ENCODE measurements at places on chromosomes 2 and 18.

GRCh38 chr2:72963423-72964145 is 46.3 kb downstream of the EMX1 start:
- DNase-seq, result no peak

DNA sequence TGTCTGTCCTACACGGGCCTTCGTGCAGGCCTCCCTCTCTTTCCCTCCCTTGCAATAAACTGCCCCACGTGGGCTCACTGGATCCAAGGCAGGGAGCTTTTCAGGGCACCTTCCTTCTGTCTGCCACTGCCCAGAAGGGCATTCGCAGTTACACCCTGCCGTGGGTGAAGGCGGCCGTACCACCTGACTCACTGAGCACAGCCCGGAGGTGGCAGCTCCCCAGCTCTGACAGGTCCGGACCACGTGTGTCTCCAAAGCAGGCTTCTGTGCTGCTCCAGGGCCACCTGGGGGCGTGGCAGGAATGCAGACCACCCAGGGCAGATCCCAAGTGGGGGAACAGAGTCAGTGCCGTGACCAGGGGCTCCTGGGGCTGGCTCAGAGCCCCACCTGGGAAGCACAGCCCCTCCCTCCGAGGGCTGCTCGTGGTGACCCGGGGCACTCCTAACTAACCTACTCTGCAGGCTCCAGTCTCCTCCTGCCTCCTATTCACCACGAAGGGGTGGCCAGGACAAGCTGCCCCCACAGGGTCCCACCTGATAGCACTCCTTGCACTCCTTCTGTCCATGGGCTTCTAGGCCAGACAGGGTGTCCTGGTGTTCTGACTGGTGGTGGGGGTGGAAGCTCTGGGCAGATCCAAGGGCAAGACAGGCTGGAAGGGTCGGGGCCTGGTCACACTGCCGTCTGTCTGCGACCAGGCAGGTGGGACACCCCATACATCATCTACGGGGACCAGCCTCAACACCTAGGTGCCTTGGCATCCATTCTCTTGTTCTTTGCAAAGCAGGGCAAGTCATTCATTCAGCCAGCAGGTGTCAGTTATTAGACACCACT is 9.7 kb downstream of the SNED1 start:
- peak; percentile 65 for DNase-seq

- DNase-seq, result no peak
Measured at GRCh38 chr18:52439457-52439856, 99.5 kb downstream of the DCC start.

DNA sequence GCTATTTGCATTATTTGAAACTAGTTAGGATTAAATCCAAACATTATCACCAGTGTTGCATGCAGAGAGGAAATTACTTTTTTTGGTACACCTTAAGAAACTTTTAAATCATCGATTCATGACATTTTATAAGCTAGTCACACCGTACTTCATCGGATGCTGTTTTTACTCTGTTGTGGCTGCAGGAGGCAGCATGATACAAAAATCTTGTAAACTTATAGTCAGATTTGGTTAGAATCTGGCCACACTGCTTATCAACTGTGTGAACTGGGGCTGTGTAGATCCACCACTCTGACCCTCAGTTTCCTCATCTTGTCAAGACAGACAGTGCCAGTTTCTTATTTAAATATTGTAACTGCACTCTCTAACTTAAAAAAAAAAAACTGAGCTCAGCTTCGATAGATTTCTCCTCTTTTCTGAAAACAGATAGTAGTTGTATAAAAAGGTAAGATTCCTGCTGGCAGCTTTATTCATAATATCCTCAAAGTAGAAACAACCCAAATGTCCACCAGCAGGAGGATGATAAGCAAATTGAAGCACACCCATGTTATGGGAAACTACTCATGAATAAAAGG is 77.8 kb downstream of the RAPGEF4 start:
- no peak for DNase-seq

GRCh38 chr2:69964353-69964841 is 3.0 kb upstream of the ASPRV1 start:
- DNase-seq, result no peak

GRCh38 chr2:6739547-6739946 is 126.2 kb downstream of the CMPK2 start:
- DNase-seq, result no peak

DNA sequence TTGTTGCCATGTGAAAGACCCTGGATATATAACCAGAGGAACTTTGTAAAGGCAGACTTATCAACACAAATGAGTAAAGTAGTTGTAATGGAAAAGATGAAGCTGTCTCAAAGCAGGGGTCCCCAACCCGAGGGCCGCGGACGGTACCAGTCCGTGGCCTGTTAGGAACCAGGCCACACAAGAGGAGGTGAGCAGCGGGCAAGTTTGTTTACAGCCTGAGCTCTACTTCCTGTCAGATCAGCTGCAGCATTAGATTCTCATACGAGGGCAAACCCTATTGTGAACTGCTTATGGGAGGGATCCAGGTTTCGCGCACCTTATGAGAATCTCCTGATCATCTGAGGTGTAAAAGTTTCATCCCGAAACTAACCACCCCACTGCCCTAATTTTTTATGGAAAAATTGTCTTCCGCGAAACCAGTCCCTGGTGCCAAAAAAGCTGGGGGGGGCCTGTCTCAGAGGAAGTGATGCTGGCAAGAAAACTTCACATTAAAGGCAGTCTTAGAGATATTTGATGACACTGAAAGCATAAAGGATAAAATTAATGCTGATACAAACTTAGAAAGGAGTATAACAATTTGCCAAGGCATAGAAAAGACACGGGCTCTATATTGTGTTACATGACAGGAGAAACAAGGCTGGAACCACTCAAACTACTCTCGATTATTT is 57.5 kb upstream of the MSTN start:
- DNase-seq, result no peak

- no peak for DNase-seq
Measured at GRCh38 chr2:174036825-174037224, 71.7 kb upstream of the SP3 start.

GRCh38 chr2:237438080-237438940 is 24.3 kb upstream of the COL6A3 start:
- peak; percentile 52 for DNase-seq

DNA sequence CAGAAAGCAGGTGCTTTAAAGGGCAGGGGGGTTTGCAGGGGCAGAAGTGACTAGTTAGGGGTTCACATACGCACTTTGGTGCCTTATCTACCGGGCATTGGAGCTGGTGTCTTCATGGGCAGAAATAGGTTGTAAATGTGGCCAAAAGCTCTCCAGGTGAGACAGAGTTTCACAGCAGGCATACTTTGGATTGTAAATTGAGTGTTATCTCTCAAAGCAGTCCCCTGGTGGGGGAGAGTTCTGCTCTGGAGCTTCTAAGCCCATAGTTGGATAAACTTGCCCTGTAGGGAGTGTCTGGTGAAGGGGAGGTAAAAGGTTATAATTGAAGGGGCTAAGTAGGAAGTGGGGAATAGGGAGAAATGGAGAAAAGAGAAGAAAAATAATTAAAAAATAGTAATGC is 43.1 kb downstream of the COL4A3 start:
- DNase-seq, result no peak

DNA sequence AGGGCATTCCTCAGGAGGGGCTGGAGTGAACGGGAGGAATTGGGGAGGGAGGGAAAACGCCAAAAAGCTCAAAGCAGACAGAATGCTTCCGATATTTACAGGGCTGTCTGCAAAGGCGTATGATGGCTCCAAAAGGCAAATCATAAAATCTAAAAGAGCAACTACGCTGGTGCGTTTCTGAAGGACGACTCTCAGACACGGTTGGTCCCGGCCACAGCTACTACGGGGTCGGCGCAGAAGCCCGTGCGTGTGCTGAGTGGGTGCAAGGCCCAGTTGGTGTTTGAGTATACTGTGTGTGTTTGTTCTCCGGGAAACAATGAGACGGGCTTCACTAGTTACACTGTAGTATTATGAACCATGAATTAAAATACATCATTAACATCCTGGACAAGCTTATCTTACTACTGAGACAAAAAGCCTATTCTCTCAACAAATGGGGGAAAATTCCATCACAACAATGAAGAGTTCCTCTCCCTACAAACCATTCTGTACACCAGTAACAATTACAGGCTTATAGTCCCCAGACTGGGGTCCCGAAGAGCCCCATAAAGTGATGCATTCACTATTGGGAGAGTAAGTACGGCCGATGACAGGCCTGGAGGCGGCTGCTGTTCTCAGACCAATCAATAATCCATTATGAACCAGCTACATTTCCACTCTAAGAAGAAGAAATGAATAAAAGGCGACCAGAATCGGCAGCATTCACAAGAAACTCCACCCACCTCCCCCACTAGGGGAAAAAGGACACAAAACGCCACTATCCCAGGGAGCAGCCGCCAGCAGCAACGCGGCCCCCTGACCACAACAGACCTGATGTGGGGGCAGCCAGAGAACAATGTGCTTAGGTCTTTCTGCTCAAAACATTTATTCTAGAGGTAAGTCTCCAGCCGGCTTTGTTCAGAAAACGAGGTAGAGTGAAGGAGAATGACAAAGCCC is 43.4 kb downstream of the ZNF516 start:
- no peak for DNase-seq

GRCh38 chr2:62738981-62739936 is 33.7 kb downstream of the EHBP1 start:
- DNase-seq, result no peak

GRCh38 chr2:180959787-180960186 is 20.6 kb upstream of the UBE2E3 start:
- DNase-seq, result no peak

DNA sequence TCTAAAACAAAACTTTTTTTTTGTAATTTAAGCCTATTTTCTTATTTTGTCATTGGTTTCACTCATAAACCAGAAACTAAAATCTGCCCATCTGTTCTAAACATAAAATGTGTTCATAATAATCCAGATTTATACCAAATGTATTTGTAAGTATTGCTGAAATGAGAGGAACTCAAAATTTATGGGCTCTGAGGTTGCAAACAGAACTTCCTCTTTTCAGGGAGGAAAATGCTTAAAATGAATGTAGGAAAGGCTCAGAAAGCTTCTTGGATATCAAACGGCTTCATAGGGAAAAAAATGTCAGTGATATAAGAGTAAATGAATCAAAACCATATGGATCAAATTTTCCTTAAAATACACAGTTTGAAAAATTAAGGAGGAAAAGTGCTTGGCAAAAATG is 83.9 kb downstream of the PAX3 start:
- DNase-seq, result no peak

DNA sequence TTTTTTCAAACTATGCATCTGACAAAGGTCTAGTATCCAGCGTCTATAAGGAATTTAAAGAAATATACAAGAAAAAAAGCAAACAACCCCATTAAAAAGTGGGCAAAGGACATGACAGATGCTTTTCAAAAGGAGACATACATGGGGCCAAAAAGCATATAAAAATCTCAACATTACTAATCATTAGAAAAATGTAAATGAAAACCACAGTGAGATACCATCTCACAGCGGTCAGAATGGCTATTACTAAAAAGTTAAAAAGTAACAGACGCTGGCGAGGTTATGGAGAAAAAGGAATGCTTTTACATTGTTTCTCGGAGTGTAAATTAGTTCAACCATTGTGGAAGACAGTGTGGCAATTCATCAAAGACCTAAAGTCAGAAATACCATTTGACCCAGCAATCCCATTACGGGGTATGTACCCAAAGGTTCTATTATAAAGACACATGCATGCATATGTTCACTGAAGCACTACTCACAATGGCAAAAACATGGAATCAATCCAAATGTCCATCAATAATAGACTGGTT is 643.1 kb upstream of the LRRTM1 start:
- DNase-seq, result no peak

DNA sequence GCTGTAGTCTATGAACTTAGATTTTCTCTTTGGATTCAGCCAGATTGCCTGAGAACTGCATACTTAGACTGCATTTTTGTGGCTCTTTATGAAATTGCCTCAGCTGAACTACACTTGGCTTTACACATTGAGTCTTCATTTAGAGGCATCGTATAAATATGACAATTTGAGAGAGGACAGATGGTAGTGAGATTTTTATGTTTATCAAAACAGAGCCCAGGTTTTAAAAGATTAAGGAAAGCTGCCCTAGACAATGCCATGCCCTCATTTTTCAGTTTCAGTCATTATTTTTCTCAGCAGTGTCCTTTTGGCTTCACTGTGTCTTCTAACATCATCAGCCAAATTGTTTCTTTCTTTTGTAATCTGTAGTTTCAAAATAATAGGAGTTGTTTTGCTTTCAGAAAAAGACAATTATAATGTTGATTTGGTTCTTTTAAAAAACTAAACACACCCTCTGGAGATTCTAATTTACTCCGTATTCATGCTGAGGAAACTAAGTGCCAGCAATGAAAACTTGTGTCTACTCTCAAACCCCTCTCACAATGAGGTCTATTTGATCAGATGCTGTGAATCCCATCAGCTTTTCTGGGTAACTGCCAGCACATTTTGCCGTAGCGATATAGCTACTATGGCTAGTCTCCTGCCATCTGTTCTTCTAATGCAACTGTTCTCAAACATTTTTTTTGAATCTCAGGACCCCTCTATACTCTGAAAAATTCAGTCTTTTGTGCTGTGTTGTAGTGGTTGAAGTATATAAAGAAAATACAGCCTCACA is 46.2 kb downstream of the TWSG1 start:
- DNase-seq, result no peak

- DNase-seq, result peak; percentile 28
Measured at GRCh38 chr18:2846636-2847316, at the start of gene EMILIN2. TSS of gene EMILIN2 (plus strand) at chr18:2847006. CDS start at chr18:2847189, 183 bp downstream.

GRCh38 chr2:160068906-160069305 is 6.5 kb upstream of the PLA2R1 start:
- DNase-seq, result no peak

DNA sequence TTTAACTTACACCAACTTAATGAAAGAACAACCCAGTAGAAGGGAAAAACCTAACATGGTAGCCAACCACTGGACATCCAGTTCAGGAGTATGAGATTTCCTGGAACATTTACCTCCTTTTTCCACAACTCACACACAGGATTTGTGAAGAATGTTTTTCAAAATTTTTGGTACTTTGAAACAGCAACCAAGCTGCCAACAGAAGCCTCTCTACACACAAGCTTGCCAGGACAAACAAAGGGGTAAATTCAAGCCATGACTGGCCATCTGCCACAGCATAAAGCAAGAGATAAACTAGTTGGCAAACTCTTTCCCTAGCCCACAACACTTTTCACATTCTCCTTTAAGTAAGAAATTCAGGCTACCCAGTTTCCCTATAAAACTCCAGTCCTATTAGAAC is 21.4 kb downstream of the MGAT4A start:
- peak; percentile 10 for DNase-seq

- DNase-seq, result no peak
Measured at GRCh38 chr2:196183528-196184231, 12.3 kb upstream of the STK17B start.

- no peak for DNase-seq
Measured at GRCh38 chr2:129901754-129902415, 77.6 kb upstream of the RAB6C start.

- no peak for DNase-seq
Measured at GRCh38 chr18:59272221-59272888, 899 bp downstream of the RAX start.
